ENCODE measurements at places on chromosomes 16 and 17. TPM values are rescaled to one million over a fixed set of nuclear protein-coding genes. Genes with fewer than 3 reads are reported as not detected.
A peak's percentile ranks its signal among the peaks of the same experiment; 100 is the strongest.

The MFAP4 gene
- total RNA-seq, result not detected

The KRTAP3-1 gene
- not detected for total RNA-seq

GRCh38 chr16:77951788-77952187 lies 70.6 kb upstream of the CLEC3A start:
- DNase-seq, result peak; percentile 14

- DNase-seq, result no peak
These were observed 152.0 kb upstream of the HS3ST3A1 start for GRCh38 chr17:13753771-13754170.

GRCh38 chr17:81335773-81336157 lies 40.7 kb upstream of the SLC38A10 start:
- DNase-seq, result no peak

DNA sequence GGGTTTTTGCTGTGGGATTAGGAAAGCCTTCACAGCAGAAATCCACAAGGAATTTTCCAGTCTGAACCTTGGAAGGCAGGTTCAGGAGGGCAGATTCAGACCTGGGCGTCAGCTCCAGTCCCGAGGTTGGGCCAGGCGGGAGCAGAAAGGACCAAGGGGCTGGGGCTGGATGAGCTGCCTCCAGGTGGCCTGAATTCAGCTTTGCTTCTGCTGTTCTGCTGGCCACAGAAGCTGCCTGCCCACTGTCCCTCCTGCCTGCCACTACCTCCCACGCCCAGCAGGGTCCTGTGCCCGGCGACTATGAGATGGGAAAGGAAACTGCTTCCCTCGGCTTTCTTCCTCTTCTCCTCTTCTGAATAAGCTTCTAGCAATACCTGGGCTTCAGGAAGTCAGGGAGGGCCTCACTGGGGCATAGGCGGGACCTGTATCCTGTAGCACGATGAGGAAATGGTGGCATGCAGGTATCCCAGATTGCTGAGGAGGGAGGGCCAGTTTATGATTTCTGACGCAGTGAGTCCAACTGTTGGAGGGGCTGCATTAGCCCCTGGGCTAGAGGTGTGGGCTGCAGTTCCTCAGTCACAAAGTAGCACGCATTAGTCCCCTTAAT lies 18.4 kb downstream of the TBX4 start:
- no peak for DNase-seq

DNA sequence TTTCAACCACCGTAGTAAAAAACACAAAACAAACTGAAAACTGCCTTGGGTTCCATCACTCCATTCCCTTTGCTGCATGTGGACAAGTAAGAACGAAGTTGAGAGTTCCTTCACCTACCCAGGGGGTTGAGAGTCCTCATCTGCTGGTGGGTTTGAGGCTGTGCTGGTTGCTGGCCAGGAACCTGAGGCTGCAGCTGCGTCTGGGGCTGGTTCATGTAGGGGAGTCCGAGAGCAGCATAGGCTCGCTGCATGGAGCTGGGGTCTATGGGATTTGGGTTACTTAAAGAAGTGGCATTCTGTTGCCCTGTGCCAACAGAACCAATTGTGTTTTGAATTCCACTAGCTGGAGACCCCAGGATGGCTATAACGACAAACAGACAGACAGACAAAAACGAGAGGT lies 65.2 kb upstream of the TRAP1 start:
- no peak for DNase-seq
